CD4-positive, CD25-positive, alpha-beta regulatory T cell (primary cell): ENCODE measurements at places on chromosomes 3 and 15. TPM values are rescaled to one million over a fixed set of nuclear protein-coding genes. Genes with fewer than 3 reads are reported as not detected.

- no peak for DNase-seq
Measured at GRCh38 chr3:71456826-71457225, 126.7 kb downstream of the FOXP1 start.

The CHMP2B gene
- total RNA-seq = 35.4 TPM

DNA sequence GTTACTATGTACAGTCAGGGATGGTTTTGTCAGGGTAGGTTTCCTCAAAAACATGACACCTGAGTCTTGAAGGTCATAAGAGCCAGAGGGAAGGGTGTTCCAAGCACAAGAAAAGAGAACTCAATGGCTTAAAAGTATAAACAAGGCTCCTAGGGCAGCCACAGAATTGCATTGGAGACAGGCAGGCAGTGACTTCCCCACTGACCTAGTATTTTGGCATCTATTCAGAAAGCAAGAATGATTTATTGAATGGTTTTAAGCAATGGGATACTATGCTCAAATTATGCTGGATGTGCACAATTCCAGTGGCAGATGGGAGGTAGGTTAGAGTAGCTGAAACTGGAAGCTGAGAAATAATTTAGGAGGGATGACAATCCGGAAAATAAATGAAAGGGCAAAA lies 54.0 kb downstream of the TSC22D2 start:
- no peak for DNase-seq

- no peak for DNase-seq
Measured at GRCh38 chr15:85828126-85828525, 33.4 kb upstream of the KLHL25 start.

- no peak for DNase-seq
Measured at GRCh38 chr15:26200427-26200826, 337.3 kb upstream of the ATP10A start.

The GPR171 gene
- total RNA-seq = 26.8 TPM

GRCh38 chr3:37171144-37171543 lies 3.2 kb downstream of the LRRFIP2 start:
- DNase-seq = no peak

DNA sequence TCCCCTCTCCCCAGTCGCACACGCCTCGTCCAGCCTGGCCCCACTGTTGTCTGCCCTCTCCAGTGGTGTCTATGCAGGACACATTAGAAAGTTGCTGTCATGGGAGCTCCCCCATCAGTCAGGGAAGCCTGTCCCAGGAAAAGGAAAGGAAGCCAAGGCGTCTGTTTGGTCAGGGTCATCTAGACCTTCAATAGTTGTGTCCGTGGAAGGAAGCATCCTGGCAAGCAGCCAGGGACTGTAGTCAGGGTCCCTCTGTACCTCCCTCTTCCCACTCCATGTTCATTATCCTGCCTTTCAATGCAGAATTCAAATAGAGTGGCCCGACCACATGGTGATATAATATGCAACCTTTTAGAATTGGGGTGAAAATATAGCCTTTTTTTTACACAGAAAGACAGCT lies 60.7 kb upstream of the RAB6B start:
- no peak for DNase-seq

The TMEM266 gene
- total RNA-seq = 0.25 TPM

The SMCO1 gene
- total RNA-seq = not detected

The COLQ gene
- 5.1 TPM for total RNA-seq

The NRG4 gene
- total RNA-seq = not detected

The CISH gene
- 23.4 TPM for total RNA-seq

DNA sequence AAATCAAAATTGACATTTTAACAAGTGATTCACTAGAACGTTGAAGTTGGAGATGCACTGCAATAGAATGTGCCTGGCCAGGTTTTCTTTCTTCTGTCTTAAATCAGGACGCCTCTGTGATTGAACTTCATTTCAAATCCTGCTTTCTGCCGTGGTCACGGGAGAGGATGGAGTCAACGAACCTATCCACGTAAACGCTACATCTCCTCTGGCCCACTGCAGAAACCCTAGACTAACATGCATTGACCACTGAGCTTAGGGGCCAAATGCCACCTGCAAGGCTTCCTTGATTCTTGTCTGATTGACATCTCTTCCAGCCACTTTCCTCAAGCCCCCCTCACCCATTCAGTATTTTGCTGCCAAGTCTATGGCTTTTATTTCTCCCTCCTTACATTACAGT lies 6.3 kb upstream of the MECOM start:
- no peak for DNase-seq

DNA sequence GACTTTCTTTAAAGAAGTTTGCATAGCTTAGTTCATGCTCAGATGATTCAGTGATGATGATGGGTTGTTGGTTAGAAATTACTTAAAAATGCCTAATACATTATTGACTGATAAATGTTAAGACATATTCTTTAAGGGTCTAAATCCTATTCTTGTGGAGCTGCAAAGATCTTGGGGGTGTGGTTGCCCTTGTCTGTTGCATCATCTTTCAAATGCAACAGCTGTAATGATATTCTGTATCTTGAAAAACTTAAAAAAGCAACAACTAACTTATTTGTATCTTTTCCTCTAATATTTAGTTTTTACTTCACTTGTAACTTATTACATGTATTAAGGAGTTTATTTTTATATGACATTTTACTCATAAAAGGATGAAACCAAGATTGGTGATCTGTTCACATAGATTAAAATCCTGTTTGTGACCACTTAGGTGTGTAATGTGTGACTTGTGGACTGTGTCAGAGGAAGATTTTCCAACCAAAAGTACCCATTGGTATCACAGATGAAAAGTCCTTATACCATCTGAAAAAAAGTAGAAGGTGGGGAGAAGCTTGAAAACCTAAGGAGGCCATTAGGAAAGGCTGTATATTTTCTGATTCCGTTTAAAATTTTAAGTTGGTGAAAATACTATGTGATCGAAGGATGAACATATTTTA lies 142.8 kb downstream of the IGF1R start:
- DNase-seq = no peak

DNA sequence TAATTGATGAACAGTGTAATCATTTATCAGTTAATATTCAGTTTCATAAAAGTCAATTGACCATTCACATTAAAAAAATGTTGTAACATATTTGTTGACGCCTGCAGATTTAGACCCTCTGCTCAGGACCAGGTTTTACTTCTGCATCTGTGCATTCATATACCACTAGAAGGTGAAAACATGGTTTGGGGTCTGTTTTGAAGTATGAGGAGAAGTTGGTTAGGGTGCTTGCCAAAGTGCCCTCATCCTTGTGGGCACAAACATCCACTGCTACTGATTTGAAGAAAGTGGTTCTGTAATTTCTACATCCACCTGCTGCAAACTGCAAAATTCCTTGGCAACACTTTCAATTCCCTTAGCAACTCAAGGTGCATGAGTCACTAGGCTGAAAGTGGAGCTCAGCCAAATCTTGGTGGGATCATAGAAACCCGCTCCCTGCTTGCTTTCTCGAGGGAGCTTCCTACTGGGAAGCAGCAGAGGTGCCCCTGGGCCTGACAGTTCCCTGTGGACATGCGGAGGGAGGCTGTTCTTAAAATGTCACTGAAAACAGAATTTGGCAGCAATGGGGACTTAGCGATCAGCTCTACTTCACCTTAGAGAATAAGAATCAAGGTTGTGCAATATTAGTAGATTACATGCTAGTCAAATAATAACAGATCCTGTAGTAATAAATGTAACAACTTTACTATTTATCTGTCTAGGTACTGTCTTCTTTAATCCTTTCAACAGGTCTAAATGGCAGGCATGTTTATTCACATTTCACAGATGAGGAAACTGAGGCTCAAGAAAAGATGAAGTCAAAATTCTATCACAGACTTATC lies 301.0 kb upstream of the TBL1XR1 start:
- no peak for DNase-seq

DNA sequence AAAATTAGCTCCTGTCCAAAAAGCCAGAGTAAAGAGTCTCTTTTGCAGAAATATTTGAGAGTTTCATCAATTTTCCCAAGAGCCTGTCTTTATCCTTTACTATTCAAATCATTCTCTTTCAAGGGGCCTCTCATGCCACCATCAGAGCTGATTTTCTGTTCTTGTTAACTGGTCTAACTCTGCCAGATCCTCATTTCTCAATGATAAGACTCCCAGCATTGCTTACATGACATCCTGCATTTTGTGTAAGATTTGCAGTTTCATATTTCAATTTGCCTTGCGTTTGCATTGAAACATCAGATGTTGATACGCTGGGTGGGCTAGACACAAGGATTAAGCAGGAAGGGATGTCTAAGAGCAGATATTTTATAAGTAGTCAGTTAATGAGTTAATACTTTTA lies 228.7 kb downstream of the TBL1XR1 start:
- DNase-seq = no peak

The UBAP1L gene
- total RNA-seq = 10.1 TPM

GRCh38 chr3:188700501-188700900 lies 471.3 kb upstream of the TPRG1 start:
- DNase-seq = no peak

The GP5 gene
- total RNA-seq = 1.4 TPM

The DUOX2 gene
- not detected for total RNA-seq

The C3orf49 gene
- total RNA-seq = not detected

DNA sequence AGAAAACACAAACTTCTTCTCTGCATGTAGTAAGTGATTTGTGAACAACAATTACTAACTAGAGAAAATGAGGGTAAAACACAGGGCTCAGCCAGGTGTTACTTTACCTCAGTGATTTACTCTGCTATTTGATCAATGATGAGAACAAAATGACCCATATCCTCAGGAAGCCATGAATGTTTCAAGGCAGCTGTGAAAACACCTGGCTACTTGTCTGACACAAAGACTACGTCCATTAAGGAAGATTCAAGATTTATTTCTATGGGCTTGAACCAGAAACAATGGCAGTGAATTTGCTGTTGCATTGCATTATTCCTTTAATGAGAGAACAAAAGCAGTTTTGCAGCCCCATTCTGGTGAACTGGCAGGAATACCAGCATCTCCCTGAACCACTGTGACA lies 374.6 kb upstream of the ARL6 start:
- no peak for DNase-seq

DNA sequence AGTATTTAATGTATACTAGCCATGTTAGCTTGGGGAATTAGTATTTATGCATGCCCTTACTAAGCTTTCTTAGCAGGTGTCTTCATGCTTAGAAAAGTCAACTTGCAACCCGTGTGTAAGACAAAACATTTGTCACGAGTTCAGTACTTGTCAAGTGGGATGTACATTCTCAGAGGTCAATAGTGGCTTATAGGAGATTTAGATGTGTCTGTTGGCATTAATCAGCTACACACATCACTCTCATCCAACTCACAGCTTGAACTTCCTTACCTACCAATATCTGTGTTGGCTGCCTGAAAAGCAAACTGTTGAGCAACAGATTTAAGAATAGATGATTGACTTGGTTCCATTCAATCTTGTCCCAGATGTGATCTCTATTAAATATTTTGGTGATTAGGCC lies 109.5 kb downstream of the ROBO2 start:
- no peak for DNase-seq

The MYZAP gene
- 0.84 TPM for total RNA-seq

The CSPG4 gene
- total RNA-seq = not detected

- no peak for DNase-seq
Measured at GRCh38 chr3:100330651-100331050, 3.9 kb upstream of the NIT2 start.

GRCh38 chr3:173588556-173588955 lies 191.0 kb downstream of the NLGN1 start:
- no peak for DNase-seq
